Suprapubic skin (tissue), 4 donors: ENCODE measurements at places on chromosomes 6 and 20. TPM values are rescaled to one million over a fixed set of nuclear protein-coding genes. Genes with fewer than 3 reads are reported as not detected.

DNA sequence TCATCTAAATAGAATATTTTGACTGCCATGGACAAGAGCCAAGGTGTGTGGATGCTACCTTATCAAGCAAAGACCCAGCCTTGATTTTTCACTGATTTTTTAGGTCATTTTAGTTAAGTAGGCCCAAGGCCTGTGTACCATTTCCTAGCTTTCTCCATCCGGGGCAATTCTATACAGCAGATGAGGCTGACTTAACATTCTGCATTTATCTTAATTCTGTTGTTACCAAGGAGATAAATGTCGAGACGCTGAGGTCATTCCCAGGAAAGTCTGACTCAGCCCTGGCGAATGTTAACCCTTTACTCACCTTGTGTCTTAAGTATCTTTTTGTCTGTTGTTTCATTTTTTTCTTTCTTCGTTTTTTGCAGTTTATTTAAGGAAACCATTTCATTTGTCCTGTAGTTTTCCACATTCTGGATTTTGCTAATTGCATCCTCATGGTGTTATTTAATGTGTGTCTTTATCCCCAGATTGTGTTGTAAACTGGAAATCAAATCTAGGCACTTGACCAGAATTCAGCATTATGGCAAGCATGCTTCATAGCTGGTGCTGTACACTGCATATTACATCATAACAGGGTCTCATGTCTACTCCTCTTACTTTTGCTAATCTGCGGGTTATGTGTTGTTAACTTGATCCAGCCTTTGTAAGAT, 277.0 kb downstream of the CDKAL1 start:
- DNase-seq, result no peak

GRCh38 chr6:157432892-157433265, 51.9 kb downstream of the ZDHHC14 start:
- no peak for DNase-seq

DNA sequence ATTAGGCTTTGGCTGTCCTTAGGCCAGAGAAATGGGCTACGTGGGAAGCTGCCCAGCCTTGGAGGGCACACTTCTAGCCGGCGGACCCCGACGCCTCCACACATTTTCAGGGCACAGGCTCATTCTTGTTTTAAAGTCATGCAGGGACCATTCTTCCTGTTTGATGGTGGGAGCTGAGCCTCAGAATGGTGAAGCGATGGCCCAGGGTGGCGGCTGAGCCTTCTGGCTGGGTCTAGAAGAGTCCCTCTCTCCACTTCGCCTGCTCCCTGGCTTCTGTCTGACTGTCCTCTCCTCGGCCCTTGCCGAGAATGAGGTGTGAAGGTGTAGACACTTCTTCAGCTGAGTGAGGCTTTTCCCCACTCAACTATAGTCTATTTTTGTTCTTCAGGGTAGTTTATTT, 114.4 kb downstream of the SULF2 start:
- DNase-seq, result no peak

- DNase-seq, result no peak
Observed at GRCh38 chr6:63558278-63558677, 14.0 kb upstream of the LOC128125822 start.

DNA sequence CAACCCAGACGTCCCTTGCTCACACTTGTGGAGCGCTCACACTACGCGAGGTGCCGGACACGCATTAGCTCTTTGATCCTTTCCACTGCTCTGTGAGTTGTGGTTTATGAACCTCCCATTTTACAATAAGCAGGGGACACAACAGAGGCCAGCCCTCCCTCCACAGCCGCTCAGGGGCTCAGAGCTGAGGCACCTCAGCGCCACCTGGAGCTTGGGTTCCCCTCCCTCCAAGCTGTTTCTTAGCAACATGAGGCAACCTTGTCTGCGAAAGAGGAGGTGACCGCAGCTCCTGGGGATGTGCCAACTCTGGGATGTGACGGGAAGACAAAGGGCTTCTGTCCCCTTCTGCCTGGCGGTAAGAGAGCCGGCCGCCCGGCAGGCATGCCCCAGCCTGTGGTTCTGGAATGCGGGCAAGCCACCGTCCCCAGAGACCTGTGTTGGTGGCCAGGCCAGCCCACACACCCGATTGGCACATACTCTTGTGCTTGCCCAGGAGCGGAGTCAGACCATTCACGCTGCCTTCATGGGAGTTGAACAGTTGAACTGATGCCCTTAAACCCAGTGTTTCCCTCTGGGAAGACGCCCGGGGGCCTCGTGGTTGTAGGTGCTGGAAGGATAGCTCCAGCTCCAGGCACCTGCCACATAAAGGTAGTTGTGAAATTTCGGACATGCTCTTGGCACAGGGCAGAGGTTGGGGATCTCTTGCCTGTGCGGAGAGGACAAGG, 44.5 kb downstream of the RBM38 start:
- DNase-seq, result peak; percentile 89

- no peak for DNase-seq
Observed at GRCh38 chr6:285030-285771, 7.1 kb upstream of the DUSP22 start.

- DNase-seq, result no peak
Observed at GRCh38 chr6:106560996-106561685, 68.2 kb downstream of the RTN4IP1 start.

GRCh38 chr20:63484651-63485403, 12.4 kb upstream of the KCNQ2 start:
- no peak for DNase-seq

DNA sequence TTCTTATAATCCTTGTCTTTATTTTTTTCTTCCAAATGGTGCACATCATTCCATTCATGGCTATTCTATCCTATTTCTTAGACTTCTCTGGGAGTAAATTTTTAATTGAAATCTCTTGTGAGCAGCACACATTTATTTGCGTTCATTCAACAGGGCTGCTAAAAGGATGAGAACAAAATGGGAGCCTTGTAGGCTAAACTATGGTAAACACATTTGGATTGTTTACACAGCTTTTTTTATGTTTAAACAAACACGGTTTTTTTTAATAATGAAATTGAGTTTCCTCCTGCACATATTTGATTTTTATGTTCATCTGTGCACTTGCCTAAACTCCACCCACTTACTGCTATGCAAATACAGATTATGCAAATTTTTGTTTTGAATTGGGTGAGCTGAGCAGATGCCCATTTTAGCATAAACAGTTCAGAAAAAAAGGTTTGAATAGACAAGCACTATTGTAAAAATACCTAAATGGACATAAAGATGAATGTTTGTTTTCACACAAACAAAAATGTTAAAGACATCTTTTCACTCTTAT, 92.0 kb downstream of the OLIG3 start:
- no peak for DNase-seq

DNA sequence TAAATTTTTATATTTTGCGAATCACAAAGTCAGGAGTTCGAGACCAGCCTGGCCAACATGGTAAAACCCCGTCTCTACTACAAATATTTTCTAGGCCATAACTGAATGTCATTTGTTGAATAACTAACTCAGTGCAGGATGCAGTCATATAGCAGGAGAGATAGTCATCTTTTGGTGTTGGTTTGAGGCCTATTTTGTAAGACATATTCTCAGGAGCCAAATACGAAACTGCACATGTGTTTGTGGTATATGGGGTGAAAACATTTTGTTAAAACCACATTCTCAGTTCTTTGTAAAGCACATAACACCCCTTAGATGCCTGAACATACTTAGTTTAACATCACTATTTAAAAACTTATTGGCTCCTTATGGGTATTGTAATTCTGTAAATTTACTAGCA, 4.7 kb upstream of the ENPP5 start:
- no peak for DNase-seq

- DNase-seq, result no peak
Observed at GRCh38 chr6:78462728-78463127, 404.6 kb upstream of the IRAK1BP1 start.

Gene PCK1
- 5.9 TPM for total RNA-seq

Gene POU3F2
- not detected for total RNA-seq

Gene SPATA2
- total RNA-seq, result 8.8 TPM

Gene SLA2
- not detected for total RNA-seq
